ENCODE measurements at places on chromosomes 12 and 14.

DNA sequence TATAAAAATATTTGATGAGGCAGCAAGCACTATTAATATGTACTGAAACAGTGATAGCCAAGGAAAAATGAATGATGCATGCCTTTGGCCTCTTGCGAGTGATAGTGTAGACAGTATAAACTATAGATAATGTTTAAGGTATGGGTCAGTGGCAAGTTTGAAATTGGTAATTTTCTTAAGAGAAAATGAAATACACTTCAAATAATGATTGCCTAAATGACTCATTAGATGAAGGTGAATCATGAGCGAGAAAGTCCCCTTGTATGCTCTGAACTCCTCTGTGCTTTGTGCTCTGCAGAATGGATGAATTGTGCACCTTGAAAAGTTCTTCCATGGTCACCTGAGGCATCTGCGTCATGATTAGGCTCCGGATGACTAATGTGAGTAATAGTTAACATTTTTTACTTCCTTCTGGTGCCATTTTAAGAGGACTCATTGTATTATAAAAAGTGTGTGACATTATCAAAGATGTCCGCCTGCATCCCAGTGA is 84.9 kb upstream of the RTL1 start:
- DNase-seq, result no peak

DNA sequence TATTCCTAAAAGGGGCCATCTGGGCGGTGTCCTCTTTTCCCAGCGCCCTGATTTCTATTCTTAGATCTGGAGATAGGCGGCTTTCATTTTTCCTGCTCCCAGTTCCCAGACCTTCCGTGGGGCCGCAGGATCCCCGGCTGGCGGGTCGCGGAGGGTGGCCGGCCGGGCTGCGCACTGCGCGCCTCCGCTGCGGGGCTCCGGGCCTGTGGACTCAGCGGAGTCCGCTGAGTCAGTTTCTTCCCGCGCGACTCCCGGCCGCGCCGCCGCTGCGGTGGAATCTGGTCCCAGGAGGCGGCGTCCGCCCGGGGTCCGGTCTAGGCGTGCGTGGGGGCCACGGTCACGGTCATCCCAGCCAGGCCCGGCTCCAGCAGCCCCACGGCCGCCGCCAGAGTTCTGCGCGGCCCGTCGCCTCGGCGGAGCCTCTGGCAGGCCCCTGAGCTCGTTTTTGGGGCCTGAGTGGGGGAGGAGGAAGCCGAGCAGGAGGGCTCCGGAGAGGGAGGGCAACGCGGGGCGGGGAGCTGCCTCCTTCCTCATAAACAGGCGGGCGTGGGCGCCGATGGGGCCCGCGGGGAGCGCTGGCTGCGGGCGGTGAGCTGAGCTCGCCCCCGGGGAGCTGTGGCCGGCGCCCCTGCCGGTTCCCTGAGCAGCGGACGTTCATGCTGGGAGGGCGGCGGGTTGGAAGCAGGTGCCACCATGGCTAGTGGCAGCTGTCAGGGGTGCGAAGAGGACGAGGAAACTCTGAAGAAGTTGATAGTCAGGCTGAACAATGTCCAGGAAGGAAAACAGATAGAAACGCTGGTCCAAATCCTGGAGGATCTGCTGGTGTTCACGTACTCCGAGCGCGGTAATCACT is at the start of gene LRRK2:
Gene LRRK2 (plus strand): TSS at position 559 of the 853 bp plus-strand sequence. CDS start 135 bp downstream, at position 694.
- DNase-seq, result no peak

GRCh38 chr12:26833743-26834490 is 923 bp upstream of the ITPR2 start:
- DNase-seq, result no peak

DNA sequence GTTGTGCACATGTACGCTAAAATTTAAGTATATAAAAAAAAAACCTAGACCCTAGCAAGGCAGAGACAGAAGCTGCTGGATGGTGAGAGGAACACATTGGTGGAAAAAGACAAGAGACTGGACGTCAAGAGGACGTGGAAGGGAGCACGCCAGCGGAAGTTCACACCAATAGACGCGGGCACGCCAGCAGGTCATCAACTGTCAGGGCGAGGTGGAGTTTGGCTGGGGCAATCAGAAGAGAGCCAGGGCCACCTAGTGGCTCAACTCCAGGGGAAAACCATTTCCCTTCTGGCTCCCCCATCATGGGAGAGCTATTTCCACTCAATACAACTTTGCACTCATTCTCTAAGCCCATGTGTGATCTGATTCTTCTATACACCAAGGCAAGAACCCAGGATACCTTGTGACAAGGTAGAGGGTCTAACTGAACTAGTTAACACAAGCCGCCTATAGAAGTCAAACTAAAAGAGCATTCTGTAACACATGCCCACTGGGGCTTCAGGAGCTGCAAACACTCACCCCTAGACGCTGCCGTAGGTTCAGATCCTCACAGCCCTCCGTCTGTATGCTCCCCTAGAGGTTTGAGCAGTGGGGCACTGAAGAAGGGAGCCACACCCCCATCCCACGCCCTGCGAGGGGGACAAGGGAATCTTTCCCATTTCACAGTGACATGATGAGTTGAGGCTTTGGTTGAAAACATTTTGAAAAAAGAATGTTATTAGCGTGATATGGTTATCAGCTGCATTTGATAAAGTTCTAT is 702.7 kb downstream of the TMTC2 start:
- peak; percentile 3 for DNase-seq

DNA sequence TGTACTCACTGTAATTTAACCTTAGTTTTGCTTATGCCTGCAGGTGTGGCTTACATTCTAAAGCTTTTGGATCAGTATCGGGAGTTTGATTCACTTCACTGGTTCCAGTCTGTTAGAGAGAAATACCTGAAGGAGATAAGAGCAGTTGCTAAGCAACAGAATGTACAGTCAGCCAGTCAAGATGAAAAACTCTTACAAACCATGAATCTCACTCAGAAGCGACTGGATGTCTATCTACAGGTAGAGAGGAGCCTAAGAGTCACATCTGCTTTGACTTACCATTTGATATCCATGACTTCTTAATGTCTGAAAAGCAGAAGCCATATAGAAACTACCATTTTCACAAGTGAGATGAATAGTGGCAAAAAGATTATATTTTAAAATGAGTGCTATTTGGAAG is 56.5 kb downstream of the WASHC4 start:
- no peak for DNase-seq

DNA sequence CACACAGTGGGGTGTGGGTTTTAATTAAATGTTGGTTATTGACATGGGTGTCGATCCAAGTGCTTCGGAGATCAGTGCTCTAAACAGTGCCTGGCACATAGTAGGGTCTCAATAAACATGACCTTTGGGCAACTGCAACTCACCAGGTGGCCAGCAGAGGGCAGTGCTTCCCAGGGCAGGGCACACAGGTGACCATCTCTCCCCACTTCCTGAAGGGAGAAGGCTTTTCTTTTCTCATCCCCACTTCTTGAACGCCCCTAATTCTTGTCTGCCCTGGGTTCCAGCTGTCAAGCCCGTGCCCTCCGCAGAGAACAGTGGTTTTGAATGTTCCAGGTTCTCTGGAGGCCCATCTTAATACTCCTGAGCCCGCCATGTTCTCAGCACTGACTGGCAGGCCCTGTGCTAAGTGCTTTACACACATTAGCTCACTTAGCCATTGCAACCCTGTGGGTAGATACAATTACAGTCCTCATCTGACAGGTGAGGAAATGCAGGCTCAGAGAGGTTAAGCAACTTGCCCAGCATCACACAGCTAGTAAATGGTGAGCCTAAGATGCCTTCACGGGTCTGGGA is 16.3 kb downstream of the RAPGEF3 start:
- DNase-seq, result no peak

Measured in 8988T (cell line).